GM12878 (cell line): ENCODE measurements at places on chromosomes 2 and 18. TPM values are rescaled to one million over a fixed set of nuclear protein-coding genes. Genes with fewer than 3 reads are reported as not detected.
A peak's percentile ranks its signal among the peaks of the same experiment; 100 is the strongest.

DNA sequence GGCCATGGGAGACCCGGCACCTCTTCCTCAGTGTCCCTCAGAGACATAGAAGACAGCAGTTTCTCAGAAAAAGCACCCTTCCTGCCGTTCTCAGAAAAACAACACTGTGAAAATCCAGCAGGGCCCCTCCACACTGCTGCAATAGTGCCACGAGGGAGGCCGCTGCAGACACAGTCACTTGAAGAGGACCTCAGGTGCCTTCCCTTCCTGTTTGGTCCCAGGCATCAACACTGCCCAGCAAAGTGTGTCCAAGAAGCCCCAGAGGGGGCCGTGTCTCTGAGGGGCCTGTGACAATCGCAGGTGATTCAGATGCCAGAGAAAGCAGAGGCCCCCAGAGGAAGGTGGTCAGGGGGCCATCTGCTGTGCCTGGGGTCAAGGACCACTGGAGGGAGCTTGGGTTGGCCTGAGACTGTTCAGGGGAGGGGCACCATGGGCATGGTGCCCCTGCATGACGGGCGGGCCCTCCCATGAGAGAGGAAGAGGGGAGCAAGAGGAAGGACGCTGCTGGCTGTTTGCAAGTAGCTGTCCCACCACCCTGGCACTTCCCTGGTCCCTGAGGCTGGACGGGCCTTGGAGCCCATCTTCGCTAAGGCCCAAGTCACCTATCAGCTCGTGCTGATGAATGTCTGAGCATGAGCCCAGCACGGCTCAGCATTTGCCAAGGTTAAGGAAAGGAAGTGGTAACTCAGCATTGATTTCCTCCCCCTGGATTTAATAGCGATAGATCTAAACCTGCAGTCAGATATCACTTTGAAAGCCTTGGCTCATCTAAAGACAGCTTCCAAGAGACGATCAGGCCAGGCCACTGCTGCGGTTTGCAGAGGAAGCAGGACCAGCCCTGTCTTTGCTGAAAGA, 9.1 kb downstream of the TWIST2 start:
- DNase-seq, result no peak

- no peak for DNase-seq
Measured at GRCh38 chr2:20452551-20452950, 5.7 kb downstream of the RHOB start.

DNA sequence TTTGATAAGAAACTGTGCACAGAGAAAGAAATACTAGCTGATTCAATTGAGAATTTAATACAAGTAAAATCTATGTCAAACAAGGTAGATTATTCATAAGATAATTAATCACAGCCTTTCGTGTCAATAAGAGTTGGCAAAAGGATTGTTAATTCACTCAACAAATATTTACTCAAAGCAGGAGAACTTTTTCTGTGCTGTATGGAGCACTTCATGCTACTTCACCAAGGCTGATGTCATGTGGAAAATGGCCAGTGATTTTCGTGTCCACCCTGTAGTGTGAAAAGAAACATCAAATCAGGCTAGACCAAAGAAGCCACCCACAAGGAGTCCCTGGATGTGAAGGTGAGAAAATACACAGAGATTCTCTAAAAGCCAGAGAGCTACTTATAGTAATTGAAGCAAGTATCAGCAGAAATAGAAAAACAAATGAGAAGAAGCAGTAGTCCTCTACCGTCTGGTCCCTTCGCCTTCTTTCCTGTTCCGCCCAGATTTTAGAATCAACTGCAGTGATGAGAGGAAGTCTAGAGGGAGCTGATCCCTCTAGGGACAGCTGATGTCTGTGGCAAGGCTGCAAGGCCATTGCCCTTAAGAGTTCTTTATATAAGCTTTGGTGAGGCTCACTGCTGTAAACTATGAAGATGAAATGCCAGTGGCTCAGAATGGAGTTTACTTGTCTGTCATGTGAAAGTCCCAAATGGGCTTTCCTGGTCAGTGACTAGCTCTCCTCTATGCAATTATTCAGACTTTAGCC, 201.3 kb upstream of the APCDD1 start:
- no peak for DNase-seq

- no peak for DNase-seq
Measured at GRCh38 chr18:8609659-8610458, 622 bp downstream of the RAB12 start.

DNA sequence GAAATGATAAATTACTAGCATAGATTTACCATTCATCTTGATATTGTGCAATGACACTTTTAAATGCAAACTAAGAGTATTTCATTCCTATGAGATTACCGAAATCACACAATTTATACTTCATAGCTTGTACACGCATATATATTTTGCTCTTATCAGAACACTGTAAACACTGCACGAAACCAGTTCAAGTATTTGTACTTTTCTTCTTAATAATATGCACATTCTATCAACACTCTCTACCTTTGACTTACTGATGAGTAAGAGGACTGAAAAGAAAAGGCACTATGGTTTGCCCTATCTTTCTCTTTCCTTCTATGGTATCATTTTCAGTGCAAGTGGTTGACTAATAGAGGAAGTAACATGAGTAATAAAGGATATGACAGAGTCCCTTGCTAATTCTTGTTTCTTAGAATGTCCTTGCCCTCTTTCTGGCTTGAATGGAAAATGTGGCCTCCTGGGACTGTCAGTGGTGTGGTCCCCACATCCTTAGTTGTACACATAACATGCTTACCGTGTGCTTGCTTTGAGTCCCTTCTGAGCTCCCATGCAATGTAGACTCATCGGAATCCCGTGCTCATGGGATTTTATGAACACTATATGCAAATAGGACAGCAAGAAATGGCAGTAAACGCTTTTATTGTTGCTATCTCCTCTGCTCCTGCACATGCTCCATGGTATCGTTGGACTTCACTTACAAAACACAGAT, 363.5 kb upstream of the TNP1 start:
- DNase-seq, result peak; percentile 93

- no peak for DNase-seq
Measured at GRCh38 chr18:28086670-28087552, 90.0 kb downstream of the CDH2 start.

GRCh38 chr2:59288771-59289170, 1047.6 kb upstream of the FANCL start:
- DNase-seq, result no peak

DNA sequence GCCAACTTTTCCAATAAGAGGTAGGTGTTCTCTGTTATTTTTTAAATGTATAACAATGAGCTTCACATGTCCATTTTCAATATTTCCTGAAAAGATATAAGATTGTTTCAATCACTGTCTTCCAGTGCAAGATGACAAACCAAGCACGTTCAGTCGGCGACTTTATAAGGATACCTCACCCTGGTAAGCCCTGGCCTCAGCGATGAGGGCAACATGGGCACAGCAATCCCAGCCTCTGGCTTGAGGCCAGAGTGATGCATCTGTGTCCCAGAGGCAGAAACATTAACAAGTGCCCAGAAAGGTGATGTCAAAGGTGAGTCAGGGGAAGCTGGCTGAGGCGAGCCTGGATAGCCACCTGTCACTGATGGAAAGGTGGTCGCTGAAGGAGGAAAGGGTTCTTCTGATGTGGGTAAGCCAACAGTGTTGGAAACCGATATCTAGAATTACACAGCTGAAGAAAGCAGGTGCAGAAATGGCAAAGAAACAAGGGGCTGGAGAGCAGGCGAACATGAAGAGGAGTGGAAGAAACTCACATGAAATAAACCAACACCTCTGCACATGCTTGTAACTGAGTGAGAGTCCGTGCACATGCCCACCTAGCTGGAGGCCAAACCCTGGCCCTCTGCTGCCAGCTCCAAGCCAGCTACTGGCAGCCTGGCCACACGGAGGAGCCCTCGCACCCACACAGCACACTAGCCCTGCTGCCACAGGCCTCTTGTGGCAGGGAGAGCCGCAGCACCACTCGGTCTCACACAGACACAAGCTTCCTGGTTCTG, 65.5 kb downstream of the FBXO15 start:
- peak; percentile 1 for DNase-seq

GRCh38 chr2:1972948-1973347, 228.6 kb upstream of the PXDN start:
- DNase-seq, result no peak

DNA sequence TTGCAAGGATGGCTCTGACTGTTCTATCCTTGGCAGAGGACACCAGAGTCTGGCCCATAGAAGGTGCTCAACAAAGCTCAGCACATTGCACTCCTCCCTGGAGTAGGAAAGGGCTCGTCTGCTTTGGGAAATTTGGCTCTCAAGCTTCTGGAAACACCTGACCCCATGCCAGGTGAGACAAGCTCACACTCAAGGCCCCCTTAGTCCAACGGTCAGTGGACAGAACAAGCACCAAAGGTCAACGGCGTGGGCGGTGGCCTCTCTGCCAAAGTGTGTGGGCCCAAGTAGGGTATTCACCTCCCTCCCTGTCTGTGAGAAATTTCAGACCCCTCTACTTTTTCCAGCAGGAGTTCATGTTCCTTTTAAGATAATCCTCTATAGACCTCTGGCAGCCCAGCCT, 2.0 kb upstream of the STEAP3 start:
- no peak for DNase-seq

DNA sequence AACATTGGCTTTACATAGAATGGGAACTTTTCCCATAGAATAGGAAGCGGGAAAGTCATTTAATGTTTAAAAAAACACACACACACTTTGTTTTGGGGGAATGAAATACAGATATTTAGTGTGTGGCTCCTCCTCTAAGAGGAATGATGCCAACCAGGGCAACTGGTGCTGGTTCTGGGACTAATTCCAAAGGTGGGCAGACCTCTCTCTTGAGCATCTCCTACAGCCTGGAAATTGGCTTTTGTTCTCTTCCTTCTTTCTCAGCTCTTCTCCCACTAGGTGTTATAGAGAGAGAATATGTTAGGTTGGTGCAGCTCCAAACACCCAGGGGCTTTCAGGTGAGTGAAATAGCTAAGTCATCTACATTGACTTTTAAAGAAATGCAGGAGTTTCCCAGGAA, 190.1 kb downstream of the RAD51AP2 start:
- DNase-seq, result no peak

DNA sequence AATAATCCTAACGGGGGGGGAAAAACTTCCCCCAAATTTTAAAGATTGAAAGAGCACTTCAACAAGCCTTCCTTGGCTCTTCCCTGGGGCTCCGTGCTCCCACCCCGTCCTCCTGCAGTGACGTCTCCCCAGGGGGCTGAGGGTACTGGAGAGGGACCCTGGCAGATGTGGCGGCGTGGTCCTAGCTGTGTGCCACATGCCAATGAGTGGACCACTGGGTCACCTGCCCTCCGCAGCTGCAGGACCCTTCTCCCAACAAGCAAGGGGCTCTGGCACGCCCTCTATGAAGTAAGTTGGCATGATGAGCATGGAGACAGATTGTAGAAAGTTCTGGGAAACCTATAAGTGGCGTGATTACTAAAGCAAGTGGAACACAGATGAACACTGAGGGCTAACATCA, 46.7 kb downstream of the PXDN start:
- no peak for DNase-seq

DNA sequence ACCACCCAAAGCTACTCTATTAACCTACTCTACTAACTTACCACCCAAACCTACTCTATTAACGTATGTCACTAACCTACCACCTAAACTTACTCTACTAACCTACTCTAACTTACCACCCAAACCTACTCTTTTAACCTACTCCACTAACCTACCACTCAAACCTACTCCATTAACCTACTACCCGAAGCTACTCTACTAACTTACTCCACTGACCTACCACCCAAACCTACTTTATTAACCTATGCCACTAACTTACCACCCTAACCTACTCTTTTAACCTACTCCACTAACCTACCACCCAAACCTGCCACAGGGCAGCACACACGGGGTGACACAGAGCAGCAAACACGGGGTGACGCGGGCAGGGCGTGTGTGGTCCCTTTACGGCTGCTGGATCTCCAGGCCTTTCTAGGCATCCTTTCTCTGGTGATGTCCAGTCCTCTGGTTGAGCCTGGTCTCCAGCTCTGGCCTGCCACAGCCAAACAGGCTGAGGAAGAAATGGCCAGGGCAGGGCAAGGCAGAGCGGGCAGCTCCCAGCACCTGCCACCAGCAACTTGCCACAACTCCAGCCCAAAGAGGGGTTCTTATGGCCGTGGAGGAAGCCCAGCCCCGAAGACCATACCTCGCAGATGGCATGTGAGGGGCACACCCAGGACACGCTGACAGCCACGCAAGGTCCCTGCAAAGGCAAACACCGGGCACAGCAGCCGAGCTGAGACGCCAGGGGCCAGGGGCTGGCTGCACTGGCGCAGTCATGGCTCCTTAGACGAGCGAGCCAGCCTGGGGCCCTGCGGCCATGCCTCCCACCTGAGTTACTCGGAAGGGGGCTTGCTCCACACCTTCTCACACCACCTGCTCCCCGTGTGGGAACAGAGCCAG, 25.7 kb downstream of the PXDN start:
- DNase-seq, result no peak

- DNase-seq, result no peak
Measured at GRCh38 chr2:134107402-134107801, 146.5 kb upstream of the MGAT5 start.

DNA sequence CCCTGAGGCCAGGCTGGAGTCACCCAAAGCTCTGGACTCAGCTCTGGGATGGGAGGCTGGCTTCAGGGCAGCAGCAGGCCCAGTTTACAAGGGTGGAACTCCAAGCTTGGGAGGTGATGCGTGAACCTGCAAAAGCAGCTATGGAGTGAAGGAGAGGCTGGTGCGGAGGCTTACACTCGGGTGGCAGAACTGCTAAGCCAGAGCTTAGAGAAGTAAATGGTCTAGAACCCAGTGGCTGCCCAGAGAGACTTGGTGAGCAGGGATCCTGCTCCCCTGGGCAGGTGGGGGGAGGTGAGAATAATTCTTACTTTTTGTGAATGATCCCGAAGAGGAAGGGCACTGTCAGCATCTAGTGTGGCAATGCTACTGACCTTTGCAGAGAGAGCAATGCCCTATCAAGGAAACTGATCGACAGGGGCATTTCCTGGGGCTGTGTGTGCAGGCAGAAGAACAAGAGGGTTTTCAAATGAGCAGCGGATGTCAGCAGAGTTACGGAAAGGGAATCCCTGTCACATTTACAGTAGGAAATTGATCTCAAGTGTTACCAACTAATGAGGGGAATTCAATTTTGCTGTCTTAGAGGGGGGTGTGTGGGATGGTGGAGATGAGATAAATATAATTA, 80.4 kb downstream of the TGFA start:
- no peak for DNase-seq

GRCh38 chr2:240429341-240429871, 6.1 kb upstream of the GPC1 start:
- DNase-seq, result no peak

- DNase-seq, result no peak
Measured at GRCh38 chr2:126635281-126635680, 20.7 kb upstream of the GYPC start.

- DNase-seq, result no peak
Measured at GRCh38 chr2:98492441-98492840, 47.8 kb downstream of the INPP4A start.

DNA sequence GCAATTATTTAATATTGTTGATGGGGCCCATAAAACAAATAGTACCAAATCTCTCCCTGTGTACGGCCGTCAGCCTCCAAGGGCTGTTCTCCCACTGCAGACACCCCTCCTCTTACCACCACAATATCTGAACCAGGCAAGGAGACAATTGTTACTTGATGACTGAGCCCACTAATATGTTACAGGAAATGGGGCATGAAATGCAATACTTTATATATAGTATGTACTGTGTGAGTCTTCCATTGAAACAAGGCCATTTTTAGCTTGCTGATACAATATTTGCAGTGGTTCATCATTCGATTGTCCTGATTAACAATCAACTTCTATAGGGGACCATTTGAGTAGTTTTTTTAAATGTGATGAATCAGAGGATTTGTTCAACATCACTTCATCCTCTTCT, 307.3 kb downstream of the GBX2 start:
- no peak for DNase-seq

PMS1 gene
- 35.9 and 36.5 TPM in 2 replicates for total RNA-seq

C2orf72 gene
- total RNA-seq, result 0.08 and 0.18 TPM in 2 replicates

HOXD10 gene
- not detected in 2 replicates for total RNA-seq

AGFG1 gene
- 108 and 113 TPM in 2 replicates for total RNA-seq

RAB11FIP5 gene
- 0.05 and 0.08 TPM in 2 replicates for total RNA-seq

AGXT gene
- total RNA-seq, result 0.18 and 0.19 TPM in 2 replicates

PTPRN gene
- not detected in 2 replicates for total RNA-seq

VAMP8 gene
- 135 and 141 TPM in 2 replicates for total RNA-seq
